ENCODE measurements at places on chromosomes 13 and 19.

- no peak for DNase-seq
These were observed 1.7 kb downstream of the SLC7A1 start for GRCh38 chr13:29593605-29594297.

DNA sequence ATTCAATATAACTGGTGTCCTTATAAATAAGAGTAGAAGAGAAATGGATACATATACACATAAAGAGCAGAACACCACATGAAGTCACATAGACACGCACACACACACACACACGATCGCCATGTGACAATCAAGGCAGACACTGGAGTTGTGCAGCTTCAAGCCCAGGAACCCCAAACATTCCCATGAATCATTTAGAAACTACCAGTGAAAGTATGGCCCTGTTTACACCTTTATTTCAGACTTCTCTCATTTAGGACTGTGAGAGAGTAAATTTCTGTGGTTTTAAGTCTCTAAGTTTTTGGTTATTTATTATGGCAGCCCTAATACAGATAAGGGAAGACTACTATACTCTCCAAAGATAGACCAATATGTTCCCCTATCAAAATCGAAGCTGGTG lies 20.4 kb upstream of the TNFSF13B start:
- DNase-seq, result no peak

- DNase-seq, result no peak
These were observed 5.3 kb upstream of the KPTN start for GRCh38 chr19:47489072-47489914.

GRCh38 chr19:18153556-18154134 lies 682 bp downstream of the PIK3R2 start:
- DNase-seq, result no peak

- no peak for DNase-seq
These were observed 16.0 kb downstream of the CSNK1G2 start for GRCh38 chr19:1956868-1957492.

DNA sequence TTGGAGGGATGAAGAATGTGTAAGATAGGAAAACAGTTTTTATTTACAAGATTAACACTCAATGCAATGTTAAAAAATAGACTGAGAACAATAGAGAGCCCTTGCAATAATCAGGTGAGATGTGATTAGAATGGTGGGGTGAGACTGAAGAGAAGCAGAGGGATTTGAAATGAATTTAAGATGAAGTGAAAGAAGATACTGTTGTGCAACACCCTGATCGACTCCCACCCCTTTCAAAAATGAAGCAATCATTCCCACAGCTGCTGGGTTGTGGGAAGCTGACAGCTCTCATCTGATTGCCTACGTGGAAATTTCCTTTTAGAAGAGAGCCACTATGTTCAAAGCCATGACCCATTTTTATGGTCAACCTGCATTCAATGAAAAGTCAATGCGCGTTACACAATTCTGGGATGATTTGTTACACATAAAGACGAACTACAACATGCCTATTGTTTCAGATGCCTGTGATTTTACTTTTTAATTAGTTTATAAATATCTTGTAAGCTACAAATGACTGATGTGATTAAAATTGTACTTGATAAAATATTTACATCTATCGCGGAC lies 1374.8 kb downstream of the PCDH9 start:
- DNase-seq, result no peak

DNA sequence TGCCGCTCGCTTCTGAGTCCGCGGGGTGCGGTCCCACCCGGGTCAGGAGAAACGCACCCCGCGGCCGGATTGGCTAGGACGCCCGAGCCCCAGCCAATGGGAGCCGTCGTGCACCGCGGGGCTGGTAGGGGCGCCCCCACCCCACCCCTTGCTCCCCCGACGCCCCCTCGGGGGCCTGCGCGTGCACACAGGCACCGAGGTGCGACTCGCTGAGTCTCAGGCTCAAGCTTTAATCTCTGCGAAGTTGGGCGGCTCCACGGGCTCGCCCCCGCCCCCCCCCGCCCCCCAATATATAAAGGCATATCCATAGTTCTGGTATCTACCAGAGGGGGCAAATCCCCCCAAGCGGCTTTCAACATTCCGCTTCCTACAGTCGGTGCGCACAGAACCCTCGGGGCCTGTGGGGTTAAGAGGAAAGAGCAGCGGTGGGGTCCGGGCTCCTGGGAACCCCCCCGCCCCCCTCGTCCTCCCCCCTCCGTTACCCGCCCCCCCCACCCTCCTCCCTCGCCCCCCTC lies at the start of gene COX6B2:
TSS of gene COX6B2 (minus strand) at position 22 of the 515 bp plus-strand sequence. CDS start 198 bp downstream, outside the sequence.
- no peak for DNase-seq
